ENCODE measurements at places on chromosomes 2 and 18.
A peak's percentile ranks its signal among the peaks of the same experiment; 100 is the strongest.

GRCh38 chr2:13821255-13821880 is 811.1 kb upstream of the LRATD1 start:
- peak; percentile 75 for DNase-seq

DNA sequence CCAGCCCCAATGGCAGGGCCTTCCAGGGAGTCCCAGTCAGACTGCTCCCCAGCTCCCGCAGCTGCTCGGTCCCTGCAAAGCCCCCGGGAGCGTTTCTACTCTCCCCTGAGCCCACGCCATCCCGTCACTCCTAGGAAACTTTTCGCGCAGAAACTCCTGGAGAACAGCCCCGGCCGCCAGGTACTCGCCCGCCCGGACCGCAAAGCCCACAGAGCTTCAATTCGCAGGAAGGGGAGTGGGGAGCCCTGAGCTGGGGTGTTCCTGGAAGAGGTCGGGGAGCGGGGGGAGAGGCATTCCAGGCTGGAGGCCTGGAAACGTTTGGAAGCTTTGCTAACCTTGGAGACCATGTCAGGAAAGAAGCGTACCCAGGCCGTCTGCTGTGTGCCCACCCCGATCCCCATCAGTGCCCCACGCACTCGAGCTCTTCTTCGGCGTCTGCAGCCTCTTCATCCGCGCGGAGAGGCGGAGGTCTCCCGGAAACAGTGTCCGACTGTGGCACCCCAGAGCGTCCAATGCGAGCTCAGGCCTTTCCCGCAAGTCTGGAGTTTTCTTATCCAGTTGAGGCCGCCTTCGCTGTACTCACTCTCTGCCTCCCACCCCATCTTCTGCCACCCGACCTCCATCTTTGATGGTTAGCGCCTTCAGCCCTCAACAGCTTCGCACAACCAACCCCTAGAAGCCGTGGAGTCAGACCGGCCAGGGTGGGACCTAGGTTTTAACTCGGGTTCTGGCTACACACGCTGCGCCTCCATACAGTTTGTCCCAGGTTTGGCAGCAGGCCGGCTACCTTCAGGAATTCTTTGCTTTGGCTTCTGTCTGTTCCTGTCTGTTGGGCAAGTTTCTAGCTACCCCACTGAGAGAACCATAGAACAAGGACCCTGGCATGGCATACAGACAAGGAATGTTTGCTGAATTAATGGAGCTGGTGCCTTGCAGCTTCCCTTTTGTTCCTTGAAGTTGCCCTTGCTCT is 3.7 kb downstream of the PCGF1 start:
- DNase-seq, result no peak

- no peak for DNase-seq
These were observed 590 bp downstream of the EIF2B4 start for GRCh38 chr2:27369471-27370025.

- no peak for DNase-seq
These were observed 22.9 kb downstream of the RTTN start for GRCh38 chr18:70182548-70182947.

GRCh38 chr2:204880928-204881327 is 335.7 kb downstream of the PARD3B start:
- DNase-seq, result no peak

- no peak for DNase-seq
These were observed 18.7 kb downstream of the ITPRID2 start for GRCh38 chr2:181910028-181910831.

DNA sequence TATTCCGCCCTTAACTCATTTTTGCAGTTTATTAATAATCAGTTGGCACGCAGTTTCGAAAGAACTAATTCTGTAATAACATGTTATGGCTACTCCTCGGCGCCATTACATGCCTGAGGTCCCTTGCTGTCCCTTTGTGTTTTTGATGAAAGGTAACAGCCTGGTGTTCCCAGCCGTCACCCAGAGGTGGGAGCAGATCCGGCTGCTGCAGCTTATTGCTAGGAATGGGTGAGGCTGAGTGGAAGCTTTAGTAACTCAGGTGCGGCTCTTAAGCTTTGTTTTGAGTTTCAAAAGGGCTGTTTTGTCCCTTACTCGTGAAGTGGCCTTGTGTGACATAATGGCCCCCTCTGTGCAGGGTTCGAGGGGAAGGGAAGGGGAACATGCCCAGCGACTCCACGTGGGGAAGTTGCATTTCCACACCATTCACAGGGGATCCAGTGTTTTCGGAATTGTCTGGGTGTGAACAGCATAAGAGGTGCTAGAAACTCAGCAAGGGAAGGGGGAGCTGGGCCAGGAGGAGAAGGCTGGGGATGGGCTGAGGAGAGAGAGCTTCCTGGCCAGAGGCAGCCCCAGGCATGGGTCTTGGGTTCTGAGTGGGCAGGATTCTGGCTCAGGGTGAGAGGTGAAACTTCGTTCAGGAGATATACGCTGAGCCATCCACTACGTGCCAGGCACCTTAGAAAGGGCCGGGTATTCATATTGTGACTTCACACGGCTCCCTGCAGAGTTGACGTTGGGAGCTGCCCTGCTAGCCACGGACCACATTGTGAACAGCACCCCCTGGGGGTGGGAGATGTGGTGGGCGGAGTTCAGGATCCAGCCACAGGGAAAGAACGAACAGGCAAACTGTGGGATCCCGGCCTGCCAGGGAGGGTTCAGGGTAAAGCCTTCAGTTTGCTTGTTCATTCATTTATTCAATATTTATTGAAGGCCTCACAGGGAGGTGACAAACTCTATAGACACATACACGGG is 84.4 kb downstream of the TGOLN2 start:
- no peak for DNase-seq

DNA sequence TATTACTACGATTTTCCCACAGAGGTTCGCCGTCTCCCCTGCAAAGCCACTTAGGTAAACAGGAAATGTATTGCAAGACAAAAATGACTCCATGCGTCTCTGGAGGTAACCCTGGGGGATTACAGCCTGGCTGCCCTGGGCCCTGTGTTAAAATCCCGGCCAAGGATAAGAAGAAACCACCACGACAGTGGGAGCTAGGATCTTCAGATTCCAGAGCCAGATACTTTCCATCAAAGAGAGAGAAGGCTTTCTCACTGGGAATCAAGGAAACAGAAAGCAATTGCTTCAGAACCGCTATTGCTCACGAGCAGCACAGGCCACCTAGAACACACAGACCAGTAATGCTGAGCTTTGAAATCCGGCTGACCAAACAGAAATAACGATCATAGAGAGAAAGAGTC is 97.9 kb upstream of the ZNF516 start:
- no peak for DNase-seq

DNA sequence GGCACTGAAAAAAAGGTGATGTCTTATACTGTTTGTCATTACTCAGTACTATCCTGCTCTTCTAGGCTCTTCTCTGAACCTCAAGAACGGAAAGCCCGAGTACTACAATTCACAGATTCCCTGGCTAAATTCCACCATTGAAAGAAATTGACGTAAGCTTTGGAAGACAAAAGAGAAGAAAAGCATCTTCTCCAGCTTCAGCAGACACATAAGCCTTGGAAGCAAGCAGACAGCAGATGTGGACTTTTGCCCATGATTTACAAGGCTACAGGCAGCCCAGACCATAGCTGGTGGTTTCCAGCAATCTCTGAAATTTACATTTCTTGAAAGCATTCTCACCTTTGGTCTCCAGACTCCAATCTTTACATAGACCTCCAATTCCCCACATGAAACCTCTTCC is 289.0 kb downstream of the C1D start:
- DNase-seq, result no peak

GRCh38 chr2:234986390-234986789 is 34.6 kb downstream of the SH3BP4 start:
- DNase-seq, result no peak

DNA sequence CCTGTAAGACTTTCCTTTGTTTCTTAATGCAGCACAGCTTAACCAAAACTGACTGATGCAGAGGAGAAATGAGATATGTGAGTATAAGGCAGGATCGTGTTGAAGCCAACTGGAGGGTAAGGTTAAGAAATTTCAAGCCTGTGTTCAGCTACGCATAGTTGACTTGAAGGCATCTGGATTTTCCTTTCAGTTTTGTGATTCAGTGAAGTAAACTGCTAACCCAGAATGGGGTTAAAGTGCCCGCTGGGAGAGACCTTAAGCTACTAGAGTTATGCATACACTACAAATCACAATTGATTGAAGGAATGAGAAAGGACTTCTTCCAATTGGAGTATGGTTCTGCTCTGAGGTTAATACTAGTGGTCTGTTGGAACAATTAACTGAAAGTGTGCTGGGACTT is 22.6 kb downstream of the THSD7B start:
- no peak for DNase-seq

DNA sequence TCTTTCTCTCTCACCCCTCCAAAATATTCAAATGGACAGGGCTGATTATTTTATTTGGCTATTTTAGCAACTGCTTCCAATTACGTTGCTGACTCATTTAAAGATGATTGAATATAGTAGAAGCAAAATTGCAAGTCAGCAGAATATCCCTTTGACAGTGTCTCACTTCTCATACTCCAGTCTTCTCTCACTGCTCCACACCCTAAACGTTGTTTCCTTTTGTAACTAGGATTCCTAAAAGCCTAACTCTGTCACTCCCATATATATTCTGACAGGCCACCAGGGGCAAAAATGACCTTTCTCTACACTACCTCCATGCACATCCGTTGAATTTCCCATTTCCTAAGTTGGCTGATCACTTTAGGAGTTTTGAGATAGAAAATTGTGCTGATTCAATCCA is 351.1 kb downstream of the RND3 start:
- no peak for DNase-seq

DNA sequence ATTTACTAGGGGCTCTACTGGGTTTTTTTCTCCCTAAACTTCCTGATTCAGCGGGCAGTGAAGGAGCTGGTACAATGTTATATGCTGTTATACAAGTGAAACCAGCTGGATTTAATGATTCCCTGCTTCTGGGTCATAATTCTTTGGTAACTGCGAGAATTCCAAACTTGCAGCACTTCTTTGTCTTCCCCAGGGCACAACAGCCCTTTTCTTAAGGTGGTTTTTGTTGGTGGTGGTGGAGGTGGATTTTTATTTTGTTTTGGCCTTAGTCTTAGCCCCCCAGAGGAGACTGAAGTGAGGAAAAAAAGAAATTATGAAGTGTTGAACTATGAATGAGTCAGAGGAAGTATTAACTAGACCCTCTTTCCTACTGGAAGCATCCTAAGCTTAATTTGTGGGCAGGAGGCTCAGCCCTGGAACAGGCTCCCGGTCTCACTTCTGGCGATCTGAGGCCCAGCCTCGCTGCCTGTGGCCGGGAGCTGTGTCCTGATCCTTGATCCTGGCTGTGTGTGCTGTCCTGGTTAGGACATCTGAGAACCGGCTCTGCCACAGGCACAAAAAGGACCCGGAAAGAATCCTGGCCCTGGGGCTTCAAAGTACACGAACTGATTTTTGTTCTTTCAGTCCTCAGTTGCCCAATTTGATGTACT is 141.9 kb downstream of the LYPD6B start:
- no peak for DNase-seq

GRCh38 chr2:40242315-40242714 is 209.6 kb downstream of the SLC8A1 start:
- no peak for DNase-seq

GRCh38 chr2:54839461-54840255 is 116.2 kb downstream of the EML6 start:
- no peak for DNase-seq

GRCh38 chr18:28063271-28063761 is 113.6 kb downstream of the CDH2 start:
- DNase-seq, result no peak

DNA sequence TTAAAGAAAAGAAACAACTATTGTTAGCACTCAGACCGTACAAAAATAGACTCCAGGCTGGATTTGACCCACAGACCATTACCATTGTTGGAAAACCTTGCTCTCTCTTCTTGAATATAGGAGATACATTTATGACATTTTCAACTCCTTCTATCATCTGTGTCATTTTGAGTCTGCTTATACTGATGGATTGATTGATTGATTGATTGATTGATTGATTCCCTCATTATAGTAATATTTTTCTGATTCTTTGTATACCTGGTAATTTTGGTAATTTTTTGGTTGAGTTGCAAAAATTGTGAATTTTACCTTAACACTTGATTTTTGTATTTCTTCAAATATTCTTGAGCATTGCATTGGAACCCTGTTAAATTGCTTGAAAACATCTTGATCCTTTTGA is 114.2 kb upstream of the KLHL29 start:
- DNase-seq, result no peak

GRCh38 chr2:200705305-200706041 is 106.2 kb upstream of the BZW1 start:
- no peak for DNase-seq

GRCh38 chr2:234968631-234969305 is 17.0 kb downstream of the SH3BP4 start:
- no peak for DNase-seq

- DNase-seq, result no peak
These were observed 46.6 kb upstream of the GALR1 start for GRCh38 chr18:77203071-77203470.

DNA sequence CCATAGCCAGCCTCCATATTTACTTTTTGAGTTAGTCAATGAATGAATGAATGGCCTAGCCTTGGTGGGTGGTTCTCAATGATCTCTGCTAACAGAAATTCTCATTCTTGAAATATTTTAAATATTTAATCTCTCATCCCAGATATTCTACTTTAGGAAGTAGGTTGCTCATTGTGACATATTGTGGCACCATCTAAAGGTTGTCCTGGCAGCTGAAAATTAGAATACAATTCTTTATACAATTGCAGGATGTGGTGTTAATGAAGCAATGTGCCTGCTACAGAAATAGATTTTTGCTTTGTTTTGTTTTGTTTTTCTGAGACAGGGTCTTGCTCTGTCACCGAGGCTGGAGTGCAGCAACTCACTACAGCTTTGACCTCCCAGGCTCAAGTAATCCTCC is 35.8 kb downstream of the SCG2 start:
- no peak for DNase-seq

DNA sequence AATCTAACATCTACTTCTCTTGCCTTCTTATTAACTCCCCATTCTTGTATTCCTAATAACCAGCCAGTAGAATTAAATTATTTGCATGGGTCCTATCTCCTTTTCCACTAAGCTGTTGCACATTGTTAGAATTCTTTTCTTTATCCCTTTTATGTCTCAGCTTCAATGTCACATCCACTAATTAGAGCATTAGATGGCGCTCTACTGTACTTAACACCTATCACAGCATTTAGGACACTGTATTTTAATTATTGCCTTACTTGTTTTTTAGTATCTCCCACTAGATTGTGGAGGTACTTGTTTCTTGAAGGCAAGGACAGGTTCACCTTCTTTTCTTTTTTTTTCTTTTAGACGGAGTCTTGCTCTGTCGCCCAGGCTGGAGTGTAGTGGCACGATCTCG is 3.8 kb downstream of the LIPT1 start:
- DNase-seq, result no peak

GRCh38 chr2:22999951-23000350 is 385.0 kb upstream of the KLHL29 start:
- no peak for DNase-seq

GRCh38 chr2:217785544-217786045 is 217.2 kb downstream of the TNS1 start:
- no peak for DNase-seq

Measured in skeletal muscle cell (primary cell).